ENCODE measurements at places on chromosomes 6 and 20.
A peak's percentile ranks its signal among the peaks of the same experiment; 100 is the strongest.

- DNase-seq: no peak
Observed at GRCh38 chr6:21831521-21832291, 238.2 kb downstream of the SOX4 start.

GRCh38 chr20:55882910-55883309, 122.4 kb downstream of the CBLN4 start:
- no peak for DNase-seq

GRCh38 chr20:46359233-46359751, 47.1 kb downstream of the ELMO2 start:
- DNase-seq: no peak

DNA sequence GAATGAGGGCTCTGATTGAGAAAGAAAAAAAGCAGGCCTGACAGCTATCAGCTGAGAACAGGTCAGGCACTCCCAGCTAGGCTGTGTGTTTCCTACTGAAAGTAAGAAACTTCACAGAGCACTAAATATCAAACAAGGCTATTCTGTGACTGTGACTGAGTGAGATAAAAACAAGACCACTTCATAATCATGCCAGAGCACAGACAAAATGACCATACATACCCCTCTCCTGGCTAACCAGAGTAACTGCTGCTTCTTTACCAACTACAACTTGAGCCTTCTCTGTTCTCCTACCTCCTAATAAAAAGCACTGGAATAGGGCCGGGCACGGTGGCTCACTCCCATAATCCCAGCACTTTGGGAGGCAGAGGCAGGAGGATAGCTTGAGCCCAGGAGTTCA, 6.8 kb upstream of the BTN1A1 start:
- DNase-seq: no peak

GRCh38 chr6:152318278-152318677, 318.9 kb downstream of the SYNE1 start:
- DNase-seq: no peak

DNA sequence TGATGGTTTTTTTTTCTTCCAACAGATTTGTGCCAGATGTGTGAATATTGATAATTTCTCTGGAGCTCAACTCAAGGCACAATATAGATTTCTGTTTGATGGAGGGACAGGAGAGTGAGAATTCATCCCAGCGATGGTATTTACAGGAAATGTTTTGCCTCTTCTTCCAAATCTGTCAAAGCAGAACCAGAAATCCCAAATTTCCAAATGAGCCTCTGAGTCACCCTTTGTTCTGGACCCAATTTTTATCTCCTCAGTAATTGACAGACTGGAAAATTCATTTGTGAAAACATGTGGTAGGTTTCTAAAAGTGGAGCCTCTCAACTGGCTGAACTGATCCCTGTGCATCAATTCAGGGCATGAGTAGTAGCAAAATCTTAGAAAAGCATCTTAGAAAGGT, 223.2 kb upstream of the TSHZ2 start:
- DNase-seq: no peak

GRCh38 chr20:24637087-24637486, 167.7 kb downstream of the SYNDIG1 start:
- DNase-seq: no peak

DNA sequence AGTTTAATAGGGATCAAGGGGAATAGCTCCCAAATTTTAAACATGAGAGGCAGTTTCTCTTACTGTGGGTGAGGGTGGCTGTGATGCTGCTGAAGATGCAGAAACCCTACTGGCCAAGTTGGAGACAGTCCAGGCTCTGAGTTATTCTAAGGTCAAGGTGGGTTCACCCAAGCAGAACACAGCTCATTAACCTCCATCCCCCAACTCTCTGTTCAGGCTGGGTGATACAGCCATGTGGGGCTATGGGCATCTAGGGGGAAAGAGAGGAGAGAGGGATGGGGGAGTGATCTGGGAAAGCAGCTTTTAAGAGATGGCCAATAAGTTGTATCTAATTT, 18.9 kb upstream of the TRAM2 start:
- DNase-seq: no peak

- DNase-seq: no peak
Observed at GRCh38 chr6:108797951-108798669, 50.1 kb upstream of the ARMC2 start.

DNA sequence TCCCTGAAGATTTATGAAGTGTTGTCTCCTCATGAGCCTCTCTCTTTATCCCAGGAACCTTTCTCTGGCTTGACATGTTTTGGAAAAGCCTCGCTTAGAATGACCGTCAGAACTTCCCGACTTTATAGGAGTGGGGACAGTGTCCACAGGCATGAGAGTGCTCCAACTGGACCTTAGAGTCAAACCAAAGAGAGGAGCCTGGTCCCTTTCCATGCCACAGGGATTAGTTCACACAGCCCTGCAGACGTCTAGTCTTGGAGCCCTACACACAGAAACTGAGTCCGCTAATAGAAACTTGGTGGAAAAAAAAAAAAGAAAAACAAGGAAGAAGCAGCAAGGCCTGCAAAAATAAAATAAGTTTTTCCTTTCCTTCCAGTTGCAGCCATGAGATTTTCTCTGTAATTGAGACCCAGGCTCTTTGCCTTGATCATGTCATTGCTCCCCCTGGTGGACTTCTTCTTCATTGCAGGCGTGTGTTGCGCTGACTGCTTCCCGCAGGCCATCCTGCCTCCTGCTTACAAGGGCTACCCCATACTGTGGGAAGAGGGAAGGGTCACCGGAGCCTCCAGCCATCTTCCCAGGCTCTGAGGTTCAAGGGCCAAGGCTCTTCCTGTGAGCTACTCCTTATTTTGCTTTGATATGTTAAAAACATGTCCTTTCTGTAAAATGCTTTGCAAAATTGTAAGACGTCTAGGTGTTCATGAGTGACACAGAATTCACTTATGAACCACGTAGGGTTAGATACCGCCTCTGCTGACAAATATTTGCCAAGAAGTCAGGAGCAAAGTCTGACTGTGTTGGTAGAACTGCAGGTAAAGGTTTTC, 201.0 kb downstream of the UST start:
- peak; percentile 70 for DNase-seq

GRCh38 chr6:83265384-83265783, 72.2 kb downstream of the RWDD2A start:
- DNase-seq: no peak

DNA sequence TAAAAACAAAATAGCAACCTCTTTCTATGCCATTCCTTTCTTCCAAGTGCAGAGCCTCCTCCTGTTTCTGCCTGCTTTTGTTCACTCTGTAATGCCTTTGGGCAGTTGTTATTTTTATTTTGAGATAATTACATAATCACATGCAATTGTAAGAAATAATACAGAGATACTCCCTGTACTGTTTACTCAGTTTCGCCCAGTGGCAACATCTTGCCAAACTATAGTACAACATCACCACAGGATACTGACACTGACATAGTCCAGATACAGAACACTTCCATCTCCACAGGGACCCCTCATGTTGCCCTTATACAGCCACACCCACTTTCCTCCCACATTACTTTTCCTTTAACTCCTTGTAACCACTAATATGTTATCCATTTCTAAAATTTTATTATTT, 59.7 kb downstream of the BANF2 start:
- no peak for DNase-seq

DNA sequence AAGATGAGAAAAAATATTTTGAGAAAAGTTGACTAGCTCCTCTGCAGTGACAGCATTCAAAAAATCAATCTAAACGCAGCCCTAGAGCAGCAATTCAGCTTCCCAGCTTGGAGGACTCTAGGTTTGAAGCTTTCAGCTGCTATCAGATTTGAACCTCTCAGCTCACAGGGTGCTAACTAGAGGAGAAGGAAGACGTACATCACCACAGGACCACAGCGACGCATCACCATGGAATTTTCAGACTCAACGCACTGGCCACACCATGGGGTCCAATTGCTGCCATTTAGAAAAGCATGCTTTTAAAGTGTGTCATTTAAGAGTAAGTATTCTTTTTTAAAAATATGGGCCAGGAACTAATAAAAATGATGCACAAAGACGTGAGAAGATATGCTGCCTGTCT, 45.0 kb upstream of the FUCA2 start:
- no peak for DNase-seq

DNA sequence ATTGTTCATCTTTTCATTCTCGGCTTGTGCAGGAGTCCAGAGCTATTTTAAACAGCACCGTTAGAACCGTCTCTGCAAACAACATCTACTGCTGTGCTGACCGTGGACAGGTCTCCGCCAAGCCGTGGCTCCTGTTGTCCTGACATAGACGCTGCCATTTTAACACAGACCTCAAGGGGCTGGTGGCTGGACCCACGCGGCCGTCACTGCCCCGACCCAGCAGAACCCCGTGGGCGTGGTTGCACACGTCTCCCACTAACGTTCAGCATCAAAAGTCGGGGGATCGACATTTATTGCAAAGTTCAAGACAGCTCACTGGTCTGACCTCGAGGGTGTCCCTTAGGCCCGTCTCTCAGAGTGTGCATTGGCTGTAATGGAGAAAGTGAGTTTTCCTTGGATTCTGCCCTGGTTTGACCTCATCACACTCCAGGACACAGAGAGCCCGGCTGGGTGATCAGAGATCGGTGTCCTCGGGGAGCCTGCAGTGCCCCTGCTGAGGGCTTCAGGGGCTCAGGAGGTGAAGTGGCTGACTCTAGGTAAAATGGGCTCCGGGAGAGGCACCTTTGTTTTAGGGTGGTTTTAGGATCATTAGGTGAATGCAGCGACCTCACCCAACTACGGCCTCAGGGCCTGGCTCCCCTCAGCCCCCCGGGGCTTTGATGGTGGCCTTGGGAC, 363.2 kb downstream of the THBS2 start:
- DNase-seq: no peak

DNA sequence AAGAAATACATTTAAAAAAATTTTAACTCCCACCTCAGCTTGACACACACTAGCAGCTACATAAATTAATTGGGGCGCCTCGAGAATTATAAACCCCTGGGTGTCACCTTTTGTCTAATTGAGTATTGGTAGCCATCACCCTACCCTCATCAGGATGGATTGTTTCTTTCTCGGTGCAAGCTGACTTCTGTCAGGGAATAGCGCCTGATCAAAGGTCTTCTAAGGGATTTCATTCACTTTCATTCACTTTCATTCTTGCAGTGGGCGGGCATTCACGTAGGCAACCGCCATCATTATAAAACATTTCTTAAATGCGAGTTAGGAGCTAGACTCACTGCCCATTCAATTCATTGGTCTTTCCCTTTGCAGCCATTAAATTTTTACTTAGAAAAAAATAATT, 239.2 kb upstream of the SASH1 start:
- no peak for DNase-seq

GRCh38 chr6:45044086-45044485, 284.0 kb upstream of the RUNX2 start:
- no peak for DNase-seq

DNA sequence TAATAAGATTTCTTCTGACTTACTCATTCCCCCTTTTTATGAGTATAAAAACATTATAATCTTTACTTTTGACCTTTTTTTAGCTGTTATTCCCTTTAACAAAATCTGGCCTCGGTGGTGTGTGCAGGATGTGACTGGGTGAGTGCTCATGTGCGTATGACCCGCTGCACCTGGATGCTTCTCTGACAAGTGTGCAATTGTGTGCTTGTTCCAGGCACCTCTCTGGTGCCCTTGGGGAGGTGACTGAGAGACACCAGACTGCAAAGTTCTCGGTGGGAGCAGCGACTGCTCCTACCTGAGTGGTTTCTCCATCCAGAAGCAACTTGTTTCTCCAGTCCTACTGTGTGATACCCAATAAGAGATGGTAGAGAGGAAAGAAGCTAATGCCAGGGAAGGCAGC, 65.0 kb downstream of the ISM1 start:
- no peak for DNase-seq

DNA sequence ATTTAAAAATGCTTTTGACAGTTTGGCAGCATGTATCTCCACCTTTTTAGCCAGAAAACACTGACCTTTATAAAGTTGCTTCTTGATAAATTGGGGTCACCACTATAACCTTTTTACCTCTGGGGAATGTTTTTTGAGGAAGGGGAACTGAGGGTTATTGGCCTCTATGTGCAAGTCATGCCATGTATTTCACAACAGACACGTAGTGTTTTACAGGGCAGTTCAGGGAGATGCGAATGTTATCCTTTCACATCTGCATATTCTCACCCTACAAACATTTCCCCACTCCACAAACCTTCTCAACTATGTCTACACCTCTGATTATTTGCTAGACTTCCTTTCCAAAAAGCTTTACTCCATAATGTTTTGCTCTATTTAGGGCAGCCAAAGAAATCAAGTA, 17.0 kb upstream of the SLA2 start:
- DNase-seq: no peak

GRCh38 chr20:58956078-58956477, 25.0 kb upstream of the NELFCD start:
- DNase-seq: no peak

GRCh38 chr20:23823111-23823510, 3.4 kb downstream of the CST2 start:
- DNase-seq: no peak

- no peak for DNase-seq
Observed at GRCh38 chr6:118867181-118867580, 26.8 kb upstream of the ASF1A start.

- DNase-seq: no peak
Observed at GRCh38 chr6:115865914-115866313, 194.8 kb downstream of the FRK start.

DNA sequence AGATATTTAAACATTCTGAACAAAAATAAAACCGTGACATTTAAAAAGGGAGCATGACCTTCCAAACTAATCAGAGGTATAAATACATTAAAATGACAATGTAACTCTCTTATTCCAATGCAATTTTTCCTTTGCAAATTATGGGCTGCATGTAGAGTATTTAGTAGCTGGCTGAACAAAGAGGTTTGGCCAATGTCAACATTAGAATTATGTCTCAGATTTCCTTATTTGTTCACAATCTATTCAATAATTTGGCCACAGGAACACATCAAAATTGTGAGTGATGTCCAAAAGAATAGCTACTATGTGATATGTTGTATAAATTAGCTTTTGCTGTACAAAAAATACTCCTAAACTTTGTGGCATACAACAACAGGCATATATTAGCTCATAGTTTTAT, 580.0 kb upstream of the MARCKS start:
- DNase-seq: no peak

DNA sequence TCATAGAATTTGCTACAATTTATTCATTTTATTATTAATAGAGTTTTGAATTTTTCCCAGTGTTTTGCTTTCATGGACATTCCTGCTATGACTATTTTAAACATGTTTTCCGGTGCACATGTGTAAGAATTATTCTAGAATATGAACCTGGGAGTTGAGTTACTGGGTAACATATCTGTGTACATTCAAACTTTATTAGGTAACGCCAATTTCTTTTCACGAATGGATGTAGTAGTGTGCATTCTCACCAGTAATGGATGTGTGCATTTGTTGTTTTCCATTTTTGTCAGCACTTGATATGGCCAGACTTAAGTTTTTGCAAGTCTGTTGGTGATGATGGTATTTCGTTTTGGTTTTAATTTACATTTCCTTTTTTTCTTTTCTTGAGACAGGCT, 118.8 kb downstream of the CDKAL1 start:
- no peak for DNase-seq

DNA sequence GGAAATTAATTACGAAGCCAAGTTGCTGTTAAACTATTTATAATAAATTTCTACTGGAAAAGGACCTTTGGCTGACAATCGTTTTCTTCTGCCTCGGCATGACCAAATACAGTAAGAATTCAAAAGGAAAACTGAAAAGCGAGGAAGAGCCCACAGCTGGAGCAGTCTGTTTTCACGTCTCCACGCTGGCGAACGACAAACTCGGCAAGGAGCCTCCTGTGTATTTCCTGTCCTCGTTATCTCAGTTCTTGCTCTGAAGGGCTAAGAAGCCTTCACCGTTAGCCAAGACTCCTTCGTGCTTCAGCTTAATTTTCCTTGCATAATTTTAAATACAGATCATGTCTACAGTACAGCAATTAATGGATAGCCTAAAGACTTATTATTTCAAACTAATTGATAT, 214.3 kb upstream of the PLCB4 start:
- DNase-seq: no peak

- DNase-seq: no peak
Observed at GRCh38 chr20:50227506-50227905, 36.9 kb downstream of the CEBPB start.
